Muscle of leg (tissue), 16 donors: ENCODE measurements at places on chromosomes 13 and 19. TPM values are rescaled to one million over a fixed set of nuclear protein-coding genes. Genes with fewer than 3 reads are reported as not detected.
A peak's percentile ranks its signal among the peaks of the same experiment; 100 is the strongest.

DNA sequence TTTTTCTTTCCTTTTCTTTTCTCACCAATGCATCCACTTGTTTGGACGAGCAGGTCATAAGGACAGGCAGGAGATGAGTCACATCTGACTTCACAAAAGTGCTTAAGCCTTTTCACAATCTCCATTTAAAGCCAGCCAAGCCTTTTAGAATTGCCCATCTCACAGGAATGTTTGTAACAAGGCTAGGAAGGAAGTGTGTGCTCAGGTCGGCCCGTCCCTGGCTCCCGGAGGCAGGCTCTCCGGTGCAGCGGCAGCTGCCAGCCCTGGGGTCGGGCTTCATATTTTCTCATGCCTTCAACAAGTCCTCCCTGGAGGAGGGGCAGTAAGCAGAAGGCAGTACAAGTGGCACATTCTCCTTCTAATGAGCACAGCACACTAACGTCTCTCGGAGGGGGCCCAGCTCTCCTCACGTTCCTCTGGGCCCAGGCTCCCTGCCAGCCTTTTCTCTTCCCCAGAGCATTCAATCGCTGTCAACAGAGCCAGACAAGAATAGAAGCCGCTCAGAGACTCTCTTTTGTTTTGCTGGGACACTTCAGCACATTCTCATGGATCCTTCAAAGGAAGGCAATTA lies 180.5 kb downstream of the COL4A1 start:
- peaks cover 48% of the 10 kb centered on the region for H3K4me1 ChIP-seq
- H3K27ac ChIP-seq = peak overlapping the region; percentile 74
- DNase-seq = peak; percentile 72

DNA sequence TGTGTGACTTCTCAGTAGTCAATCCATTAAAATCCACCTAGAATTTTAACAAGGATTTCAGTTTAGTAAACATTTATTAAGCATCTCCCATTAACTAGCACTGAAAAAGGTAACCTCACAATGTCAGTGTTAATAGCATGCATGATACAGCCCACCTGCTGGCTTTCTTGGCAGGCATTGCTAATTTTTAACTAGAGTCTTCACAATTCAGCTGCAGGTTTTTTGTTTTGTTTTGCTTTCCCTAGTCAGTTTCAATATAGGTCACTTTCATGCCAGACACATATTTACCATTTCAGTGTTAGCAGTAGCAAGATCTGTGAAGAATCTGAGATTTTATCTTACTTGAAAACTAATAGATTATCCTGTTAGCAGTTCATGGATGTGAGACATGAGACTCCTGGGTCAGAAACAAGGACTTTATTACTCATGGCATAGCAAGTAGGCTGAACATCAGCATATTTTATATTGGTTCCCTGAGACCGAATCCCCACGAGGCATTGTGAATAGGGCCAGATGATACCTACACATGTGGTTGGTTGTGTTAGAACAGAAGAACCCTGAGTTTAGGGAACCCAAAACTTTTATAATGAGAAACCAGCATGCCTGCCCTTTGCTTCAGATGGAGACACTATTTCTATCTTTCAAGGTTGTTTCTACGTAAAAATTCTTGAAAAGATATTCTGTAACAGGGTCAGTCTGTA lies 198.0 kb upstream of the HTR2A start:
- H3K4me3 ChIP-seq = no peak overlapping the region
- DNase-seq = no peak
- H3K27ac ChIP-seq = no peak overlapping the region
- no peaks in the 10 kb centered on the region for H3K36me3 ChIP-seq
- no peaks in the 10 kb centered on the region for H3K4me1 ChIP-seq
- H3K27me3 ChIP-seq = no peaks in the 10 kb centered on the region

DNA sequence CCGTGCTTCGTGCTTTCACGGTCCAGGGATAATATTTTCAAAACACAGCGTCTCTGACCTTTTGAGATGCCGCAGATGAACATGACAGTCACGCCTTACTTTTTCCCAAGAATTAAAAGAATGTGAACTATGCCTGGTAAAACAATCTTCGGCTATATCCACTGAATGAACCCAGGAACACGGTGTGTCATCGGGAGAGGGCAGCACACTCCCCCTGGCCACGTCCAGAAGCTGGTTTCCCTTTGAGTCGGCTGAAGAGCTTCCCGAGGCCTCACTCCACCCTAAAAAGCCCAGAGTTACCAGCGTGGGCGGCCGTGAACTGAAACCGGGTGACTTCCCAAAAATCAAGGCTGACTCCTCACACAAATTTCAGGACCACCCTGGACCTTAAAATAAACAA lies 22.9 kb upstream of the SHISA2 start:
- H3K27ac ChIP-seq = no peak overlapping the region
- H3K4me3 ChIP-seq = no peak overlapping the region
- peaks cover 4% of the 10 kb centered on the region for H3K27me3 ChIP-seq
- H3K36me3 ChIP-seq = no peaks in the 10 kb centered on the region

DNA sequence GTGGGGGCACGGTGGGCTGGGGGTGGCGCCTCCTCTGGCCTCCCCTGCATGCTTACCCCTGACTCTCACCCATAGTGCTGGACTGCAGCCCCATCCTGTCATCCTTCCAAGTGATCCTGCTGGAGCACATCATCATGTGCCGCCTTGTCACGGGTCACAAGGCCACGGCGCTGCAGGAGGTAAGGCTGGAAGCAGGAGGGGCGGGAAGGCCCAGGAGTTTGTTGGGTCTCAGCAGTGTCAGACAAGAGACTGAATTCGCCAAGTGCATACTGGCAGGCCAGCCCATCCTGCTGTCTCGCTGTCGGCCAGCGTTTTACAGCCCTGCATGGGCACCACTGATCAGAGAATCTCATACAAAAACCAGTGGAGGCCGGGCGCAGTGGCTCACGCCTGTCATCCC lies 23.1 kb downstream of the MAU2 start:
- no peak for DNase-seq
- H3K27me3 ChIP-seq = no peaks in the 10 kb centered on the region
- H3K4me1 ChIP-seq = no peaks in the 10 kb centered on the region
- peaks cover 89% of the 10 kb centered on the region for H3K36me3 ChIP-seq

GRCh38 chr13:20157151-20157796 lies 3.6 kb downstream of the GJA3 start:
- H3K4me1 ChIP-seq = peaks cover 8% of the 10 kb centered on the region
- H3K36me3 ChIP-seq = no peaks in the 10 kb centered on the region
- DNase-seq = no peak
- H3K4me3 ChIP-seq = no peak overlapping the region
- peaks cover 60% of the 10 kb centered on the region for H3K27me3 ChIP-seq
- H3K27ac ChIP-seq = no peak overlapping the region

GRCh38 chr19:17226002-17226933 lies at the start of gene OCEL1:
TSS of gene OCEL1 (plus strand) at chr19:17226226. CDS start at chr19:17226248, 22 bp downstream.
- no peaks in the 10 kb centered on the region for H3K27me3 ChIP-seq
- peaks cover 15% of the 10 kb centered on the region for H3K4me1 ChIP-seq
- H3K36me3 ChIP-seq = peaks cover 20% of the 10 kb centered on the region
- peak within 1 kb of the TSS; percentile 96 for H3K27ac ChIP-seq
- H3K4me3 ChIP-seq = peak within 1 kb of the TSS; percentile 82

DNA sequence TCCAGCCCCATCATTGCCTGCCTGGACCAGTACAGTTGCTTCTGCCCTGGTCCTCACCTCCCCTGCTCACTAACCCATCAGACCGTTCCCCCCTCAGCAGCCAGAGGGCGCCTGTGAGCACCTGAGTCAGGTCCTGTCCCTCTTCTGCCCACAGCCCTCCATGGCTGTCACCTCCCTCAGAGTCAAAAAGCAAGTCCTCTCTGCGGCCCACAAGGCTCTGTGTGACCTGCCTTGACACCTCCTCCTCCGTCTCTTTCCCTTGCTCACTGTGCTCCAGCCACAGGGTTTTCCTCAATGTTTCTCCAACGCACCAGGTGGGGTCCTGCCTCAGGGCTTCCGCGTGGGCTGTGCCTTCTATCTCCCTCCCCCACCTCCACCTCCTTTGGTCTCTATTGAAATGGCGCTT lies 29.4 kb upstream of the PTPRS start:
- H3K4me1 ChIP-seq = no peaks in the 10 kb centered on the region
- H3K27me3 ChIP-seq = peaks cover 2% of the 10 kb centered on the region
- H3K4me3 ChIP-seq = no peak overlapping the region
- DNase-seq = no peak
- H3K27ac ChIP-seq = no peak overlapping the region

GRCh38 chr19:3335431-3336350 lies 30.7 kb upstream of the NFIC start:
- peaks cover 8% of the 10 kb centered on the region for H3K4me1 ChIP-seq
- H3K27me3 ChIP-seq = peaks cover 15% of the 10 kb centered on the region
- DNase-seq = no peak
- no peaks in the 10 kb centered on the region for H3K36me3 ChIP-seq
- no peak overlapping the region for H3K4me3 ChIP-seq
- H3K27ac ChIP-seq = no peak overlapping the region

- peak; percentile 93 for DNase-seq
- peaks cover 23% of the 10 kb centered on the region for H3K4me1 ChIP-seq
- H3K27ac ChIP-seq = peak overlapping the region; percentile 98
Observed at GRCh38 chr19:45478454-45479238, 10.8 kb downstream of the FOSB start.

DNA sequence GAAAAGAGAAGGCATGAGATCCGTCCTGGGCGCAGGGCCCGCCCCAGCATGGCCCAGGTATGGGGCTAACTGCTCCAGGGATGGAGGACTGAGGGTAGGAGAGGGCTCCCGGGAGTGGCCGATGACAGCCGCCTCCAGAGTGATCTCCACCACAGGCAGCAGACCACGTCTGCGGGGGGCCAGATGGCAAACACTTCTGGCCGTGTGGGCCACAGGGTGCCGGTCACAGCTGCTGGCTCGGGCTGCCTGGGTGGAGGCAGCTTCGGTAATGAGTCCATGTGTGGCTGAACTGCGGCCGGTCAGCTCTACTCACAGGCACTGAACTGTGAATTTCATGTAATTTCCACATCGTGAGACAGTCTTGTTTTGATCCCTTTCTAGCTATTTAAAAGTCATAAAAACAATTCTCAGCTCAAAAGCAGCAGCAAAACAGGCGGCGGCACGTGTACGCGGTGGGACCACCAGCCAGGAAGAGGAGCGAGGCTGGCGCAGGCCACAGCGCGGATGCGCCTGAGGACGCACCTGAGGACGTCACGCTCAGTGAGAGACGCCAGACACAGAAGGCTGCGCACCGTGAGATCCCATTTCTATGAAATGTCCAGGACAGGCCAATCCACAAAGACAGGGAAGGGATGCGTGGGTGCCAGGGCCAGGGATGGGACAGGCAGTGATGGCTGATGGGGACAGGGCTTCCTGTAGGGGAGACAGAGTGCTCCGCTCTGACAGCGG lies 4.0 kb downstream of the LSM7 start:
- no peaks in the 10 kb centered on the region for H3K27me3 ChIP-seq
- H3K27ac ChIP-seq = no peak overlapping the region
- DNase-seq = no peak
- peaks cover 53% of the 10 kb centered on the region for H3K36me3 ChIP-seq
- peaks cover 23% of the 10 kb centered on the region for H3K4me1 ChIP-seq

GRCh38 chr13:106418556-106418955 lies 116.9 kb downstream of the EFNB2 start:
- peak; percentile 31 for DNase-seq
- no peak overlapping the region for H3K4me3 ChIP-seq
- no peaks in the 10 kb centered on the region for H3K4me1 ChIP-seq
- no peaks in the 10 kb centered on the region for H3K27me3 ChIP-seq

- no peaks in the 10 kb centered on the region for H3K36me3 ChIP-seq
- H3K27me3 ChIP-seq = no peaks in the 10 kb centered on the region
- no peaks in the 10 kb centered on the region for H3K4me1 ChIP-seq
- no peak overlapping the region for H3K27ac ChIP-seq
- no peak for DNase-seq
- no peak overlapping the region for H3K4me3 ChIP-seq
Observed at GRCh38 chr19:42657556-42657955, 62.8 kb upstream of the CEACAM8 start.

- peaks cover 5% of the 10 kb centered on the region for H3K27me3 ChIP-seq
- H3K4me1 ChIP-seq = no peaks in the 10 kb centered on the region
- no peak for DNase-seq
- no peak overlapping the region for H3K4me3 ChIP-seq
- H3K27ac ChIP-seq = no peak overlapping the region
Observed at GRCh38 chr19:13267889-13268288, 117.7 kb downstream of the IER2 start.

GRCh38 chr13:67138970-67139369 lies 91.2 kb downstream of the PCDH9 start:
- H3K36me3 ChIP-seq = no peaks in the 10 kb centered on the region
- DNase-seq = no peak
- H3K4me1 ChIP-seq = no peaks in the 10 kb centered on the region
- H3K27ac ChIP-seq = no peak overlapping the region
- no peak overlapping the region for H3K4me3 ChIP-seq

DNA sequence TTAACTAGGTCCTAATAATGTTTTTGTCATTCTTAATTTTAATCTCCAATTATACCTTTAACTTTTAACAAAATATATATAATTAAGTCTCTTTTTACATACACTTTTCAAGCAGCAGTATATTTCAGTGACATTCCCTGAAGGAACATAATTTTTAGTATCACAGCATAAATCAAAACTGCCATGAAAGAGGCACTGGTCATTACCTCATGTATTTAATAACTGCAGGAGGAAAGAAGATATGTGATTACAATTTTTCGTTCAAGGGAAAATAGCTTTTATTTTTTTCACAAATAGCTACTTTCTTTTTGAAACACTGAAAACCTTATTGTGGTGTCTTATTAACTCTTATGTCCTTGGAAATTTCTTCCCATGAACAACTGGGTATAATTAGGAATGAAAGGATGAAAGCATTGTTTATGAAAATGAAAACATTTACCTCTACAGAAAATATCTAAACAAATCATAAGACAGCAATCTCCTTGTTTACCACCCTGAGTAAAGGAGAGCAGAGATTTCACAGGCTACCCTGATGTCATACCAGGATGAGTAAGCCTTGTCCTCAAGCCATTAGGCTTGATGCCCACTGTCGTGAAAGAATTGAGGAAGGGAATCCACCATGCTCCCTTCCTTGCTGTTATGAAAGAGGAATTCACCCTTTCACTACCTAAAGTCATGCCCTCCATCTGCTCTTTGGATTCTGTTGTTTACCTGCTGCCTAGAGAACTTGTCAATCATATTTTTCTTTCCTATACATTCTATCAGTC lies 877.2 kb upstream of the PCDH20 start:
- no peak overlapping the region for H3K27ac ChIP-seq
- H3K4me1 ChIP-seq = no peaks in the 10 kb centered on the region
- no peaks in the 10 kb centered on the region for H3K36me3 ChIP-seq
- no peaks in the 10 kb centered on the region for H3K27me3 ChIP-seq
- DNase-seq = peak; percentile 6

The KCNN4 gene
- 0.40 TPM for total RNA-seq

The ZNF132 gene
- total RNA-seq = 9.5 TPM

The ZNF112 gene
- 8.9 TPM for total RNA-seq

The INSL3 gene
- not detected for total RNA-seq

The TYROBP gene
- total RNA-seq = 18.0 TPM
